ENCODE measurements at places on chromosomes 5 and 9. TPM values are rescaled to one million over a fixed set of nuclear protein-coding genes. Genes with fewer than 3 reads are reported as not detected.

GRCh38 chr5:153122403-153122802 is 368.1 kb upstream of the GRIA1 start:
- DNase-seq = no peak

- no peak for DNase-seq
Observed at GRCh38 chr5:128763321-128763720, 202.0 kb upstream of the SLC27A6 start.

GRCh38 chr5:128376577-128376976 is 161.5 kb downstream of the FBN2 start:
- no peak for DNase-seq

The CORO2A gene
- 3.6 TPM for total RNA-seq

The OR1L6 gene
- total RNA-seq = not detected

- DNase-seq = no peak
Observed at GRCh38 chr5:122218778-122219177, 89.4 kb downstream of the ZNF474 start.

DNA sequence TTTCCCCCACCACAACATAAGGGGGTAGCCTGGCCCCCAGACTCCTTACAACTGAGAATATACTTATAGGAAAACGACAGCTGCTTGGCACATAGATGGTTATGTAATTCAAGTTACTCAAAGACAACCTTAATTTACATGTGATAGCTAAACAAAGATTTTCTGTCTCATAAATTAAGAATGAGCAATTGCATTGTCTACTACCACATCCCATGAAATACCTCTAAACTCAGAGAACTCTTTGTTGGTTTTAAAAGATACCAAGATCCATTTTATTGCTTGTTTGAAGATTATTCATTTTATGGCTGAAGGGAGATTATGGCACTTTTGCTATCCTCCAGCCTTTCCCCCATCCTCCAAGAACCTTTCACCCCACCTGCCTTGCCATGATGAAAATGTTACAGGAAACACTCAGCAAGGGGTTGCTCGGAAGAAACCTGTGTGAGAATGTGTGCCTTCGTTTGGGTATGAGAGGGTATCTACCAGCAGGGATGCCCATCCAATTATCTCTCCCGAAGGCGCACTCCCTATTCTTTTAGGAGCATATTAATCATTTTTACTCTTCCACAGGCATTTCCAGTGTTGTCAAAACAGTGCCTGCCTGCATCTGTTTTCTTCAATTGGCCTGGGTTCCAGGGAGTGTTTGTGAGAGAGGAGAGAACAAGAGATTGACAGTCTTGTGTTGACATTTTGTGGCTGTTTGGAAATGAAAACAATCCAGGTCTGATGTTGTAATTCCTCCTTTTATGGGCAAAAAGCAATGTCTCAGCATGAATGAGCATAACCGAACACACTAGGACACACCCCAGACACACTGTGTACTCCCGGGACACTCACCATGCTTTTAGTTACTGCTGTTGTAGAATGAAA is 208.0 kb upstream of the ANKRD55 start:
- DNase-seq = peak; percentile 80

- peak; percentile 51 for DNase-seq
Observed at GRCh38 chr9:13358128-13358527, 78.6 kb upstream of the MPDZ start.

The GLRA1 gene
- total RNA-seq = not detected

- DNase-seq = peak; percentile 65
Observed at GRCh38 chr5:124156415-124156996, 589.9 kb downstream of the ZNF608 start.

The ZNF354C gene
- total RNA-seq = 0.32 TPM

The PCDHB12 gene
- 2.6 TPM for total RNA-seq

The GLE1 gene
- total RNA-seq = 61.4 TPM

DNA sequence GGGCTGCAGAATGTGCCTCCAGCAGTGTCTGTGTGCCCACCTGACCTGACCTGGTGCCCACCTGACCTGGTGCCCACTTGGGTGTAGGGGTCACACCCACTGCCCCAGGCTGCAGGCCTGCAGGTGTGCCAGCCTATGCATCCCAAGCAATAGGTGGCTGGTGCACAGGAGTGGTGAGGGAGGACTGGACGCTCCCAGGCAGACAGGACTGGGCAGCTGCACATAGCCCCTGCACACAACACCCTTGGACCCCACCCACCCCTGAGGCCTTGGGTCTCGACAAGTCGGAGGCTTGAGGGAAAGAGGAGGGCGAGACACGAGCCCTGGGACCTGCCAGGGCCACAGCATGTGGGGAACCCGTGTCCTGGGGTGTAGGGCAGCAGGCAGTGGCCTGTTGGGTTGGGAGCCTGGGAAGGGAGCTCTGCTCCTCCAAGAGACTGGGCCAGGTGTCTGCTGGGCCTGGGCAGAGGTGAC is 10.8 kb upstream of the NRARP start:
- no peak for DNase-seq

DNA sequence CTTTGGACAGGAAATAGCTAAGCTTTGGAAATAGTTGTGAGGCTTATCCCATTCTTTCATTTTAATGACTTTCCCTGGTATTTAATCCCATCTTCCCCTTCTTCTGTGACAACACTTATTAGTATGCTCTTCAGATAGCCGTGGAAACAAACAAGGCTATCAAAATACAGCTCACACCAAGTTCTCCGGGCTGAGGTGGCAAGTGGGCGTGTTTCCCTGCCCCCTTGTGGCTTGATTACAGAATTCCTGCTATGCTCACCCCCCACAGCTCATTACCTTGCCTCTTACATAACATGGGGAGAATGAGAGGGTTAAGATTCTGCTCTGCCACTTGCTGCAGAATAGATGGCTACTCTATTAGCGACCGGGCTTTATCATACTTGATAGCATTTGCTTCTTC is 437.1 kb upstream of the TLE4 start:
- peak; percentile 91 for DNase-seq

DNA sequence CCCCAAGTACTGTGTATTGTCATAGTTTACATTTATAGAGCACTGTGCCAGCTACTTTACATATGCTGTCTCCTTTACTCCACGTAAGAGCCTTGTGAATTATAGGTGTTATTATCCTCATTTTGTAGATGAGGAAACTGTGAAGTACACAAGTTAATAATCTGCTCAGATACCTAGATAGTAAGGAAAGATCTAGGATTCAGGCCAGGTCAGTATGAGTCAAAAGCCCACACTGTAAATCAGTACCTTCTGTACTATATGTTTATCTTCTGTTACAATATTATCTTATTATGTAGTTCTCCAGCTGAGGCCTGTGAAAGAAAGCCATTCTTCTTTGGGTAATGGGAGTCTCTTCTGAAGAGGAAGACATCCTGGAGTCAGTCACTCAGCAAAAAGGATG is 72.4 kb upstream of the TLX3 start:
- no peak for DNase-seq

- no peak for DNase-seq
Observed at GRCh38 chr9:5004481-5004880, 19.4 kb downstream of the JAK2 start.

The ARID3C gene
- not detected for total RNA-seq

The STOM gene
- total RNA-seq = 45.8 TPM

DNA sequence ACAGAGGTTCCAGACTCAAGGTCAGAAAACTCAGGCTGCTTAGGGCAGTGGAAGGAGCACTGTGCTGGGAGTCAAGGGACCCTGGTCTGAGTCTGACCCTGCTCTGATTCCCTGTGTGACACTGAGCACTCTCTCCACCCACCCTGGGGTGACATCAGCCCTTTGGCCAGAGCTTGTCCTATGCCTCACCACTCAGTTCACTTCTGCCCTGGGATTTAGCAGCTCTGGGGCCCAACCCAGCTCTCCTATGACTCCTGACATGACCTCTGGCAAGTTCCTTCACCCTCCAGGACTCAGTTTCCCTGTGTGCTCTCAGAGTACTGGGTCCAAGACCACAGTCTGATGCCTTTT is 63.9 kb downstream of the FAM114A2 start:
- no peak for DNase-seq

GRCh38 chr5:33340195-33340594 is 100.6 kb upstream of the TARS1 start:
- no peak for DNase-seq

- no peak for DNase-seq
Observed at GRCh38 chr5:4158750-4159447, 563.3 kb downstream of the IRX1 start.

DNA sequence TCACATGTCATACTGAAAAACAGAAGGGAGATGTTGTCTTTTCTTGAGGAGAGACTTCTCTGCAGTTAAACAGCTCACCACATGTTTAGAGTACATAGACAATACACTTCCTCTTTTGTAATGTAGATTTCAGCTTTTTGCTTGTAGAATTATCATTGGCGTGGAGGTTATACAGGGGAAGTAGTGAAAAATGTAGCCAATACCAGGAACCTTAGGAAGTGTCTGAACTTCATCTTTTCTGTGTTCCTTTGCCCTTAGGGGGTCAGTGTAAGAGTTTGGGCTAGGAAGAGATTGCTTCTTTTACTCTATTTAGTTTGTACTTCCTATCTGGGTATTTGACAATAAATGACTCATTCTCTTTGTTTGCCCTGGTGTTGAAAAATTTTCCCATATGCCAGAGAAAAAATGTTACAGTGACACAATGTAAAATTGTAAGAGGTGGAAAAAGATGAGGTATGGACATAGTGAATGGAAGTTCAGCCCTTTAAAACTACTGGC is 21.0 kb upstream of the CDKN2B start:
- peak; percentile 88 for DNase-seq

The IL5 gene
- not detected for total RNA-seq

GRCh38 chr9:133064241-133065069 is 2.7 kb downstream of the CEL start:
- DNase-seq = no peak

The LMX1B gene
- total RNA-seq = not detected

DNA sequence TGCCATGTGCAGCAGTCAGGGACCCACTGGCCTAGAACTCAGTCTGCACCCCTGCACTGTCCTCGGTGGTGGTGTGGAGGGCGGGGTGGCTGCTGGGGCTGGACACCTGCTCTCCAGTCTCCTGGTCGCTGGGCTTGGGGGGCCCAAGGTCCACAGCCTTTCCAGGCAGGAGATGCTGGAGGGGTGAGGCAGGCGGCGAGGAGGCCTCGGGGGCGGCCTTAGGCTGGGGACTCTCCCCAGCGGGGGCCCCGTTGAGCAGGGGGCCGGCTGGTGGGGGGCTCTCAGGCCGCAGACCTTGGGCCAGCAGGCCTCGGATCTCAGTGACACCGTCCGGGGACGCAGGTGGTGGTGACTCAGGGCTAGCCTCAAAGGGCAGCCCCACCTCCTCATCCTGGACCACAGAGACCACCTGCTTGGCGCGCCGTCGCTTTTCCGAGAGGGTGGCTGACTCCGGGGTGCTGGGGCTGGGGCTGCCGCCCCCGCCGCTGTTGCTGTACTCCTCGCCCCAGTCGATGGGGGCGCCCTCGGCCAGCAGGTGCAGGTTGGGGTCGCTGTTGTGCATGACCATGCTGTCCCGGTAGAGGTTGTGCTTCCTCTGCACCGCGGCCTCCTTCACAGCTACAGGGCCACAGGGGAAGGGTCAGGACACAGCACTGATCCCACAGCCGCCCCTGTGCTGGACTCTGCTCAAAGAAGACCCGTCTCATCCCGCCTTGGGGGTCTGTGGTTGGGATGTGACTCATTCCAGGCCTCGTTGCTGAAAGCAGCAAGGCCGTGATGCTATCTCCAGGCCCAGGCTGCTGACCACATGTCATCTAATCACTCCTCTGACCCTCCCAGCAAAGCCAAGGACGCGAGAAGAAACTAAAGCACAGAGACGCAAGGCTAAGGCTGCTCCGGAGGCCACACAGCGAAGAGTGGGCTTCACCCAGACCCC is 55.8 kb downstream of the LRSAM1 start:
- peak; percentile 89 for DNase-seq

DNA sequence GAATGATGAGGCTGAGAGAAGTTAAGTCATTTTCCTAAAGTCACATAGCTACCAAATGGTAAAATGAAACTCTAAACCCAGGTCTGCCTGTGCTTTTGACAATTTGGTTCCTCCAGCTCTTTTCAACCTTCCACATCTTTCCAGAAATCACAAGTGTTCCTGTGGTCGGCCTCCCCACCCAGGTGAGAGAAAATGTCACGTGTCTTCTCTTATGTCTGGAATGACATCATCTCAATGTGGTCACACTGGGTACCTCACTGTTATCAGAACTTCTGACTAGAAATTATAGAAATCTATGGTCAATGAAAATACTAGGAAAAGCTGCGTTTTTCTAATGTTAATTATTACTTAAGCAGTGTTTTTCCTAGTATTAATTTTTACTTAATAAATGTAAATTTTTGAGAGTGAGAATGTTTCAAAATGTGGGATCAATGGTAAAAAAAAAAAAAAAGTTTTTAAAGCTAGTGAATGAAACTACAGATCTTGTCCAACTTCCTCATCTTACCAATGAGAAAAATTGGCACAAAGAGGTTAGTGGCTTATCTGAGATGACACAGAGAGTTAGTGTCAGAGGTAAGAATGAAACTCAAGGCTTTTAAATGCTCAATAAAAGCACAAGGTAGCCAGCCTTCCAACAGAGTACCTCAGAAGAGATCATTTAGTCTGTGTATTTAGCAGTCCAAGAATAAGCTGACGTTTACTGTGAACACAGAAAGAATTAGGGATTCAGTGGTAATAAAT is 228.7 kb upstream of the NR4A3 start:
- DNase-seq = no peak

The NEUROG1 gene
- not detected for total RNA-seq

GRCh38 chr5:153824909-153825308 is 213.8 kb downstream of the FAM114A2 start:
- DNase-seq = peak; percentile 17

GRCh38 chr9:71783120-71783523 is 14.8 kb upstream of the CEMIP2 start:
- DNase-seq = peak; percentile 72

DNA sequence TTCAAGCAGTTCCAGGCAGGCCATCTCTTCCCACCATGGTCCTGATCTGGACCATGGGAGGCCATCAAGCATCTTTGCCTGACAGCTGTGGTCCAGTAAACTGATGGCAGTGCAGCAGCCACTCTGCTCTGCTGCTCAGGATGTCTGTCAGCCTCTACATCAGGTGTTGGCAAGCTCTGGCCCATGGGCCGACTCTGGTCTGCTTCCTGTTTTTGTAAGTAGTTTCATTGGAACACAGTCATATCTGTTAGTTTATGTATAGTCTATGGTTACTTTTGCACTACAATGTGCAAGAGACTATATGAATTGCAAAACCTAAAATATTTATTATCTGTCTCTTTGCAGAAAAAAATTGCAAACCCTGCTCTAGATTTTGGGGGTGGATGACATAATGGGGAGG is 225.0 kb downstream of the KCTD16 start:
- DNase-seq = no peak

DNA sequence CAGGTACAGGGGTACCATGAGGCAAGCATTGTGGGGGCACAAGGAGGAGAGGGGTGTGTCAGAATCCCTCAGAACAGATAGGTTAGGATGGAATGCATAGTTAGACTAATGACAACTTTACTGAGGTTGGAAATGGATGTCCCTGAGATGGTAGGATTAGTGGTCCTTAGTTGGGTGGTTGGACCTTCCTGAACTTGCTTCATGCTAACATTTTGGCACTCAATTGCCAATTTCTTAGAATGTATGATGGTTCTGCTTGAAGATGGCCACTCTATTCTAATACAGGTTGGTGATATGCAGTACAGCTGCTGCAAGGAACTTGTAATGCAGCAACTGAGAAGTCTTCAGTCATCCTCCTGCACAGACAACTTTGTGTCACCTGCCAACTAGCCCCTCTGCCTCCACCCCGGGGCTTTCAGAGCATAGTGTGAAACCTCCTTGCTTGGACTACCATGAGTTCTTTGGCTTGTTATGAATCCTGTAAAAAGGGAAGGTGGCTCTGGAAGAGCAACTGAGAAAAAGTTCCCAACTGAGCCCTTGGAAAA is 5.4 kb downstream of the CCNI2 start:
- no peak for DNase-seq

Measured in M059J (cell line).